ENCODE measurements at places on chromosomes 7 and 10.
A peak's percentile ranks its signal among the peaks of the same experiment; 100 is the strongest.

DNA sequence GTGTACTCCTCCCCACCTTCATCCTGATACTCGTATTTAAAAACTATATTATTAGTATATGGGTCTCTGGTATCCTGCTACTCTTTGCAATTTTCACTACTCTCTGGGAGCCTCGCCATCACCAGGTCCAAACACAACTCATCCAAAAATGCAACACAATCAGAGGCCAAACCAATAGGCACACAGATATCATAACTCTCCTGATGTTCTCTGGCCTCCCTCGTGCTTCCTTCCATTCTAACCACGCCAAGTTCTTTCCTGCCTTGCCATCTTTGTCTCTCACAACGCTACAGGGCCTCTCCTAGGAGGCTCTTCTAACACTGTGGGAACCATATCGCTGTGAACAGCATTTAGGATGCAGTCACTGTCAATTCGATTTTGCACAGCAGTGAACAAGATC lies 7.3 kb downstream of the RHEB start:
- DNase-seq, result no peak

GRCh38 chr10:11152801-11153200 lies 135.1 kb downstream of the CELF2 start:
- DNase-seq, result no peak

- DNase-seq, result no peak
Measured at GRCh38 chr10:30463944-30464451, 30.0 kb downstream of the MAP3K8 start.

GRCh38 chr10:102578782-102579181 lies 65.5 kb upstream of the TRIM8 start:
- no peak for DNase-seq

DNA sequence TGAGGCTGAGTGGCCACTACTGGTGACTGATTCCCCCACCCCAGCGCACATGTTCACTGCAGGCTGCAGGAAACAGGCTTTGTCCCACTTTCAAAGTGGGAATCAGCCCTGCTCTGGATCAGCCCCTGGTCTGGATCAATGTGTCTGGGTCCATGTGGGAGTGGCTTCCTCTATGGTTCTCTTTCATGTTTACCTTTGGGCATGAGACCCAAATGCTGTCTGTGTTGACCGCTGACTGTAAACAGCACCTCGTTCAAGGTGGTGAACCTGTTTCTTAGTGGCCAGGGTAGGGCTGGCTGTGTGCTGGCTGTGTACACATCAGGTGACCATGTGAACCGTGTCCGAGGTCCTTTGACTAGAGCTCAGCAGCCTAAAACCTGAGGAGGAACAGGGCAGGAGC lies 121.8 kb downstream of the CAMK1D start:
- DNase-seq, result no peak

GRCh38 chr10:23190872-23191763 lies 994 bp upstream of the PTF1A start:
- DNase-seq, result no peak

- no peak for DNase-seq
Measured at GRCh38 chr7:127736511-127736910, 84.5 kb downstream of the SND1 start.

DNA sequence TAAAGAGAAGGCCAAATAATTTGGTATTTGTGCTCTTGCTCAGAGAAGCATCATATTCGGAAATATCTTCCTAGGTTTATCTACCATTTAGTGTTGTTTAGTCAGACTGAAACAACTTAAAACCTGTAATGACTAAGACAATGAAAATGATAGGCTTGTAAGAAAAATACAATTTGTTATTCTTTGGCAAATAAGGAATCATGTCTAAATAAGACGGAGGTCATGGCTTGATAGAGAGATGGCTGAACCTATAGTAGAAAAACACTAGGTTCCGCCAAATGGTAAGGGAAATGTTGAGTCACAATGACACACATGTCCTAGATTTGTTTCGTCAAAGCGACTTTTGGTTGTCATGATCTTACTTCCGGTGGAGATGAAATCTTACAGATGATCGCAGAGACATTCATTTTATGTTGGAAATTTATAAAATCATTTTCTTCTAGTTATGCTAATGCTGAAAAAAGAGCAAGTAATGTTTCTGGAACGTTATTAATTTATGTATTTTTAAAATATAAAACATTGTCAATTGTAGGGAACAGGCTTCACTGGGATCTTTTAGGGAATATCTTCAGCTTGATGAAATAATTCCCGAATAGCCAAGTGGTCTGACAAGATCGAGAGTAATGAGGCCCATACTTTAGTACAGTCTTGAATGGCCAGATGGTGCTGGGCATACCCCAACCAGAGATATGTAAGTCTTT lies 1.0 kb downstream of the SRGN start:
- peak; percentile 33 for DNase-seq

GRCh38 chr7:34747867-34748727 lies 90.1 kb downstream of the NPSR1 start:
- DNase-seq, result no peak

- DNase-seq, result no peak
Measured at GRCh38 chr10:10605551-10606081, 412.1 kb upstream of the CELF2 start.

GRCh38 chr7:18675579-18675978 lies 180.0 kb downstream of the HDAC9 start:
- no peak for DNase-seq

DNA sequence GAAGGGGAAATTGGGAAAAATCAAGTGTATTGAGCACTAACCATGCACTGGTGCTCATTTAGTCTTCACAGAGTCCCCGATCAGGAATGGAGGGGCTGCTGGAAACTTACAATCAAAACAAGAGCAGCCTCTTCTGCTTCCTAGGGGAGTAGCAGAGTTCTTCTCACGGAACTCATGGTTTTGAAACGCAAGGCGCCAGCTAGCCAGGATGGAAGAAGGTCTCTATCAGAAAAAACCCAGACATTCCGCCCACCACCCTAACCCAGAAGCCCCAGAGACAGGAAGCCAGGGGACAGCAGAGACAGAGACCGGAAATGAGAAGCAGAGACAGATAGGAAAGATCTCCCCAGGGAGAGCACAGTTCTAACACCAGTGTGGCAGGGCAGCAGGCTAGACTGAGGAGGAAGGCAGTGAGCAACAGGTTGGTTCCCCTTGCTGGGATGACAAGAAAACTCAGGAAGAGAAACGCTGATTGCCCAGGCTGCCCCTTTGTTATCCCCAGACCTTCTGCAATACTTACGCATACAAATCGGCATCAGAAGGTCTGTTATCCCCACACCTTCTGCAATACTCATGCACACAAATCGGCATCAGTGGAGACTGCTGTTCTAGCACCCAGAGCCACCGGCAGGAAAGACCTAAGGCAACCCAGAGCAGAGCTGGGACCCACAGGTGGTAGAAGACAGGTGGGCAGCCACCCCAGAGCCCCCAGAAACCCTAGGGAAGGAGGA lies 99.2 kb downstream of the CPXM2 start:
- no peak for DNase-seq

- no peak for DNase-seq
Measured at GRCh38 chr7:155210356-155210755, 87.3 kb upstream of the INSIG1 start.

DNA sequence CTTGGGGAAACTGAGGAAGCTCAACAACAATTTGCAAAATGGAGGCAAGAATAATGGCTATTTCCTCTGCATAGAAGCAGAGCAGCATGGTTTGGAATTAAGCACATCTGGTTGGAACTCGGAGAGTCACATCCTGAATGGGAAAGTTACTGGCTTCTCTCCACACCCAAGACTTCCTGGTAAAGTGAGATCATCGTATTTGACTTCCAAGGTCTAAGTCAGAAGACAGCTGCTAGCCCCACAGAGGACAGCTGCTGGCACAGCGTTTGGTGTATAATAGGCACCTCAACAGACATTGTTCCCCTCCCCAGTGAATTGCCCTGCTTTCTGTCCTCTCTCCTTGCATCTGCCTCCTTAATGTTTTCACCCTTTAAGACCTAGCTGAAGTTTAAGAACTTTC lies 37.0 kb upstream of the NRF1 start:
- no peak for DNase-seq

DNA sequence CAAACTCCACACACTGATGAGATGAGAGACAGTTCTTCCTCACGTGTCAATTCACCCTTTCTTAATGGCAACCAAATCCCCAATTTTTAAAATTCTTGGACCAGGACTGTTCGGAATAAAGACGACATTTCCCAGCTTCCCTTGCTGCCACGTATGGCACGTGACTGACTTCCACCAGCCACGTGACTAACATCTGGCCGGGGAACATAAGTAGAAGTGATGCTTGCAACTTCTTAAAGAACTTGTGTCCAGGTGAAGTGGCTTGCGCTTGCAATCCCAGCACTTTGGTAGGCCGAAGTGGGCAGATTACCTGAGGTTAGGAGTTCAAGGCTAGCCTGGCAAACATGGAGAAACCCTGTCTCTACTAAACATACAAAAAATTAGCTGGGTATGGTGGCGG lies 405.1 kb downstream of the CALN1 start:
- DNase-seq, result no peak

GRCh38 chr7:82694022-82694421 lies 250.4 kb upstream of the CACNA2D1 start:
- DNase-seq, result no peak

DNA sequence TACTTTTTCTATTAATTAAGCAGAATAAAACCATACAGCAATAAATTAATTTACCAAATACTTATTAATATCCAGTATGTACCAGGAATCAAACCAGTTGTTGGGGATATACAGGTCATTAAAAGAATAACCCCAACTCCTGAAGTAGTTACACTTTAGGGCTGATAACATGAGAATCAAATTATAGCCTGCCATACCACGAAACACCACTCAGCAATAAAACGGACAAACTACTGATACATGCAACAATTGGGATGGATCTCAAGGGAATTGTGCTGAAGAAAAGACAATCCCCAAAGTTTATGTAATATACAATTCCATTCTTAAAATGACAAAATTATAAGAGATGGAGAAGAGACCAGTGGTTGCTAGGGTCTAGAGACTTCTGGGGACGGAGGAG lies 22.7 kb downstream of the MCMBP start:
- no peak for DNase-seq

- no peak for DNase-seq
Measured at GRCh38 chr10:129381741-129382140, 85.3 kb upstream of the MGMT start.

DNA sequence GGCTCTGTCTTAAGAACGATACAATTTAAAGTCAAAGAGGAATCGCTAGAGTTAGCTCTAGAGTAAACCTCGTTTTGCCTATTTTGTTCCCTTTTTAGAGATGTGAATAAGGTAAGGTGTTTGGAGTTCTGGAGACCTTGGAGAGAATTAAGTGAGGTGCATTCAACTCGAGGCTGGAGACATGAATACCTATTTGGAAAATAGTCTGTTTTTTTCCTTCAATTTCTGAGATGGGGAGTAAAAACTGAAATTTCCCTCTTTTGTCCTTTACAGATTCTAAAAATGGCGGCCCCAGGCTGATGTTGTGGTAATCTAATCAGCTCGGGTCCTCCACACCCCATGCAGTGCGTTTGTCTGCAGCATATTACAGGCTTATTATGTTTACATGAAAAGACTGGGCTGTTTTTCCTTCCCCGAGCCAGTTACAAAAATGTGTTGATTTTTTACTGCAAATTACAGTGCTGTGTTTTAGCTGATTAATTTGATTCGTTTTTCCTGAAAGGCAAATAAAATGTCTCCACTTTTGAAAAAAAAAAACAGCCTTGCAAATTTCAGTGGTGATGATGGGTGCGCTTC lies 1.5 kb downstream of the KMT2E start:
- DNase-seq, result no peak

DNA sequence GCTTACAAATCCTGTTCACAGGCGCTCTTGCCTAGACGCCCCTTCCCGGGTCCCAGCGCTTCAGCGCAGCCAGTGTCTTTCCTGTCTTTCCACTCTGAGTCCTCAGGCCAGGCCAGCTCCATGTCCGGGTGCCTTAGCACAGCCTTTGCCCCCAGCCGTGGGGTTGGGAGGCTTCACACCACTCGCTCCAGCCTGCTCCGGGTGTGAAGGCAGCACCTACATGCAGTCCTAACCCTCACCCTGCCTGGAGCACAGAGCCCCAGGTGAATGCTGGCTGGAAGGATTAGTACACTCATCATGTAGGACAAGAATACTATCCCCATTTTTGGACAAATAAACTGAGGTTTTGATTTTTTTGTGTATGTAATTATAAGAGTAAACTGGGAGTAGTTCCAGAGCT lies 81.7 kb upstream of the TMEM72 start:
- no peak for DNase-seq

DNA sequence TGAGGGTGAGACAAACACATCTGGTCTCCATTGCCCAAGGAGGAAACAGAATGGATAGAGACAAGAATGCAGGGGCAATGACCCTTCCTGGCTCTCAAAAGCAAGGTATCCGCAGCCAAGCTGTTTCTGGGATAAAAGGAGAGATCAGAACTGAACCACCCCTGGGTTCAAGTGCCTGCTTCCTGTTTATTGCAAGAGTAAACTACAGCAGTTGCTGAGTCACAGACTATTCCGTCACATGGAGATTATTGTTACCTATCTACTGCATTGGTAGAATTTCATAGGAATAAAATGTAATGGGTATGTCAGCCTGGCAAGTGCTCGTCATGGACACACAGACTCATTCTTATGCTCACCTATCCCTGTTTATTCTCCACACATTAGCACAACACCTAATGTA lies 821.6 kb downstream of the GRID1 start:
- DNase-seq, result no peak

GRCh38 chr10:82462910-82463551 lies 588.0 kb downstream of the NRG3 start:
- DNase-seq, result no peak

DNA sequence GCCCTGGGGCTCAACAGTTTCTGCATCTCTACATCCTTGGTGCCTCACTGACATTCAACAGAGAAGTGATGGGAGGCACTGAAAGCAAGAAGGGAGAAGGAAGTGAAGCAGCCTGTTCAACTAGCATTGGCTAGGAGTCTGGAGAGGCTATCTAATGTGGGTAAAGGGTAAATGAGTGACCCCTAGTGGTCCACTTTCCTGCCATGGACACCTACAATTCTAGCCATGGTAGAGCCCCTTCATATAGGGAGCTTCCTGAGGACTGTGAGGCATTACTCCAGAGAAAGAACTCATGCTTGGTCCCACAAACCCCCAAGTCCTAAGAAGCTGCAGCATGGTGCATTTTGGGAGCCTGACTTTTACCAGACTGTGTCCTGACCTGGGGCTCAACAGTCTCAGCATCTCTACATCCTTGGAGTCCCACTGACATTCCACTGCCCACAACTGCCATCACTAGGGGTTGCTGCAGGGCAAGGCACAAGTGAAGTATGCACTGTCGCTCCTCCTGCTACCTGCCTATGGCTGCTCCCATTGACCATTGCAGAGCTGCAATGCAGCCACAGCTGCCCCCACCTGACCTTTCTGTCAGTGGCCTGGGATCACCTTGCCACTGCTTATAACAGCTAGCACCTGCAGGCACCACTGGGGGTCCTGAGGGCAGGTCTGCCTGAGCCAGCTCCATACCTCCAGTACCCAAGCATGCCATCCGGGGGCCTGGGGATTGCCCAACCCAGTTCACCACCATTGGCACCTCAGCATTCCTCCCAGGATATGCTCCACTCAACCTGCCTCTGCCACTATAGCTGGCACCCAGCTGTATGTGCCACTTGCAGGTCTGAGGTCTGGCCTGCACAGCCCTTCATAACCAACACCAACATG lies 44.1 kb upstream of the CDK6 start:
- no peak for DNase-seq

Measured in activated CD8-positive, alpha-beta memory T cell treated with anti-CD3 and anti-CD28 coated beads for 4 hours (primary cell).